Stimulated activated CD4-positive, alpha-beta T cell treated with anti-CD3 and anti-CD28 coated beads, Interleukin-1b, Interleukin-23, amount 100 ng/mL, for 1 hour (primary cell): ENCODE measurements at places on chromosomes 5 and 9.

DNA sequence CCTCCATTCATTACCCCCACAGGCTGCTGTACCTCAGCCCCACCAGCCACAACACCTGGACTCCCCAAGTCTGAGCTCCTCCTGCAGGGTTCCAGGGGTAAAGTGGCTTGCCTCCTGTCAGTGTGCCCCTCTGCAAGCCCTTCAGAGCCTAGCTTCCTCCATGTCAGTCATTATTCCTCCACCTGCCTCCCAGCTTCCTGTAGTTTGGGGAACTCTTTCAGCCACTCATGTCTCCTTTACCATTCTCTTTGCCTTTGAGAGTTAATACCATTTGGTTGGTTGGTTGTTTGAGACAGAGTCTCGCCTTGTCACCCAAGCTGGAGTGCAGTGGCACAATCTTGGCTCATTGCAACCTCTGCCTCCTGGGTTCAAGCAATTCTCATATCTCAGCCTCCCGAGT, 36.2 kb downstream of the IRF1 start:
- DNase-seq: no peak

DNA sequence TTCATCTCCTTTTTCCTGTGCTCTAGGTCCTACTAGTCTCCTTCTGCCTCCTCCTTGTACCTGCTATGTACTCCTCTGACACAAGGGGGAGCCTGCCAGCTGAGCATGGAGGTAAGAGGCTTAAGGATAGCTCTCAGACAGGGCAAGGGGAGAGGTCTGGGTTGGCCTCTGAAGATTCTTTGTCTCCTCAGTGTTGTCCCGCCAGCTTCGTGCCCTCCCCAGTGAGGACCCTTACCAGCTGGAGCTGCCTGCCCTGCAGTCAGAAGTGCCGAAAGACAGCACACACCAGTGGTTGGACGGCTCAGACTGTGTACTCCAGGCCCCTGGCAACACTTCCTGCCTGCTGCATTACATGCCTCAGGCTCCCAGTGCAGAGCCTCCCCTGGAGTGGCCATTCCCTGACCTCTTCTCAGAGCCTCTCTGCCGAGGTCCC, 3.8 kb downstream of the CREB3 start:
- peak; percentile 57 for DNase-seq

- peak; percentile 63 for DNase-seq
These were observed 7.7 kb upstream of the CFAP157 start for GRCh38 chr9:127698985-127699670.

DNA sequence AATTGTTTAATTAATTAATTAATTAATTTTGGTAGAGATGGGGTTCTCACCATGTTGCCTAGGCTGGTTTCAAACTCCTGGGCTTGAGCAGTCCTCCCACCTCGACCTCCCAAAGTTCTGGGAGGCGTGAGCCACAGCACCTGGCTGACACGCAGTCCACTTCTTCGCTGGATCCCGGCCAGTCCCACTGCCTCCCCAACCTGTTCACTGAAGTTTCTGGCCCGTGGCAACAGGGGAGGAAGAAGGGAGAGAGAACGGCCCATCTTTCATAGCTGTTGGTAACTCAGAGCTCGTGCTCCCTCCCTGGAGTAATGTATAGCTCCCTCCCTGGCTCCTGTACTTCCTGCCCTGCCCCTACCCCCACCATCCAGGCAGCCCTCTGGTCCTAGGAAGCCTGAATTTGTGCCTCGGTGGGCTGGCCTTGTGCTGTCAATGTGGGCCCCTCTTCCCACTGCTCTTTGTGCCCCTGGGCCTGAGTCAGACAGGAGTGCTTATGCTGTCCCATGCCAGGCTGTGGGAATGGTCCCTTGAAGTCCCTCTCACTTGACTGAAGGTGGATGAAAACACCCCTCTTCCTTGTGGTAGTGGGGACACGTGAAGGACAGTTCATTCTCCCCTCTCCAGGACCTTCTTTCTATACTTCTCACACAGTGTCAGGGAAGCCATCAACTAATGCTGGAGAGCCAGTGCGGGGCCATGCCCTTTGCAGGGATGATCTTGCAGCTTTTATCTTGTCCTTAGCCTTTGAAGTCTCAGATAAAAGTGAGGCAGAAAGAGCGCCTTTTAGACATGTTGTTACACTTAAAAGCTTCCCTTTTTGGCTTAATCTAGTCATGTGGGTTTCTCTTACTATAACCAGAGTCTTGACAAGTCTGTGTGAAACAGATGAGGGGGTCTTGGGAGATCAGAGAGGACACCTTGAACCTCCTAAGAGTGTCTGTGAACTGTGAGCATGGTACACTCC, 38.1 kb downstream of the ANGPTL2 start:
- DNase-seq: no peak

DNA sequence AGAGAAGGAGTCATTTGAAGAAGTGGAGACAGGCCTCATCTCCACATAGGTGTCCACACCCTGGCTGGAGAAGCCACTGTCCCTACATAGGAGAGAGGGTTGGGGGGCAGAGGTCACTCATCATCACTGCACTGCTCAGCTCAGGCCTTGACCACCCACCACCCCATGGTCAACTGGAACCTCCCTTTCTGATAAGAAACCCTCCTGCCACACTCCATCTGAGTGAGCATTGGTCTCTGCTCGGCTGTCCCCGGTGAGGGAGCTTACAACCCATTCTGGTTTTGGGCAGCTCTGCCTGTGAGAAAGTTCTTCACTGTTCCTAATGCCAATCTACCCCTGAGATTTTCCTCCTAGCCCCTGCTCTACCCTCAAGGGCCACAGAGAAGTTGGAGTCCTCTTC, 28.8 kb downstream of the CSF1R start:
- DNase-seq: no peak

DNA sequence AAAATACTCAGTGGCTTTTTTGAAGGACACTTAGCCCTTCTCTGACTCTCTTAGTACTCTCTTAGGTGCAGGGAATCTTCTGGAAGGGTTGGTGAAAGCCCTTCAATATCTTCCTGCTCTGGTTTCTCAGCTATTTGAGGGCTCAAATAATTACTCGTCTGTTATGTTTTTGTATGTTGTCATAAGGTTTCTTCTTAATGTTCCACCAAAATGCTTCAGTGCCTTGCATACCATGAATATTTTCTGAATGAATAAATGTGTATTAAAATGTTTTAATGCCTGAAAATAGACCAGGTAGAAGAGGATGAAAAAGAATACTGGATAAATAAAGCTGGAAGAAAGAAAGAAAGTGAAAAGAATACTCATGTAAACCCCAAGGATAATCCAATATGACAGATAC, 124.3 kb downstream of the STK32A start:
- no peak for DNase-seq

- DNase-seq: no peak
These were observed 127.4 kb upstream of the IFNE start for GRCh38 chr9:21609506-21609905.

DNA sequence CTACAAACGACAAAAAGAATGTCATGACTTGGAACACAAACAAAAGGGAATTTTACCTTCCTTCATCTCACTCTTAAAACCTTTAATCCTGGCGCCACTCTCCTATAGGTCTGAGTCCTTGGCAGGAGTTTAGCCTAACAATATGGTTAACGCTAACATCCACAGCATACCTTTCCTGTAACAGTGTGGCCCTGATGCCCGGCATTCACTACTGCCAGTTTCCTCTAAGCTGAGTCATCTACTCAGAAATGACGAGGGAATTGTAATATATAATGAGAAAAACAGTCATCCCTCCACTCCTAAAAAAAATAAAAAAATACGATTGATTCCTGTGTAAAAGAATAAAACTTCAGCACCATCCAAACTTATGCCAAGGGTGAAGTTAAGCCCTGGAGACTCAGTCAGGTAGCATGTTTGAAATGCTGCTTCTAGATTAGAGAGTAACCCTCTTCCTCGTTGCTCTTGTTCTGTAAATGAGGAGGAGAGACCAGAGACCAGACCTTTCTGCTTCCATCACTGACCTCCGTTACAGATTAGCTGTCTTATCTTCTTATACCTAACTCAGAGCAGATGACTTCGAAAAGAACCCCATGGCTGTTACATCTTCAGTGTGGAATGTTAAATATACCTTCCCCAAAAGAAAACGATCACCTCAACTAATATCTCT, 37.4 kb downstream of the CCDC125 start:
- no peak for DNase-seq

GRCh38 chr5:89546657-89547056, 663.7 kb upstream of the MEF2C start:
- no peak for DNase-seq

- no peak for DNase-seq
These were observed 1.1 kb downstream of the PLK2 start for GRCh38 chr5:58458743-58459145.

GRCh38 chr5:159814805-159815585, 101.3 kb upstream of the ADRA1B start:
- DNase-seq: no peak

DNA sequence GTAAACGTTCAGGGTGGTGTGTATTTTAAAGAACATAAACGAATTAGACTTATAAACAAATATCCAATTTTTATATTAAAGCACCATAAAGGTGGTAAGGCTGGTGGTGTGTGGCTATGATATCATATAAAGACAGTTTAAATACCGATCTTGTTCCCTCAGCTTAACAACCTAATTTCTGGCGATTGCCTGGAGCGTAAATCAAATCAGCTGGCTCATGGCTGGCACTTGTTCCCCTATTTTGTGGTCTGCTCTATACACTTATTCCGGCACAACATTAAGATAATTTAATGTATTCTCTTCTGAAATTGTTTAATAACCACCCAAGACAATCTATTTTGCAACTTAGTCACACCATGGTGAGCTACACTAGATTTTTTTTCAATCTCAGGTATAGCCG, 2.4 kb upstream of the HAPLN1 start:
- no peak for DNase-seq

DNA sequence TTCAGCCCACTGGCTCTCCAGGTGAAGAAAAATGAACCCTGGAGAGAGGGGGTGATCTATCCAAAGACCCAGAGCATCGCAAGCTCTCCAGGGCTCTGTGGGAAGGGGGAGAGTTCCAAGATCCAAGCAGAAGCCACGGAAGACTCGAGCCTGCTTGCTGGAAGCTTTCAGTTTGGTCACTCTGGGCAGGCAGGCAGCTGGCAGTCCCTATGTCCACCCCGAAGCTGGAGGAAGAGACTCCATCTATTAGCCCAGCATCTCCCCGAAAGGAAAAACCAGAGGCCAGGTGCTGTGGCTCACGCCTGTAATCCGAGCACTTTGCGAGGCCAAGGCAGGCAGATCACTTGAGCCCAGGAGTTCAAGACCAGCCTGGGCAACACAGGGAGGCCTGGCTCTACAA, 10.7 kb upstream of the SPARC start:
- no peak for DNase-seq

- DNase-seq: no peak
These were observed 63.8 kb downstream of the EHMT1 start for GRCh38 chr9:137682428-137683105.

DNA sequence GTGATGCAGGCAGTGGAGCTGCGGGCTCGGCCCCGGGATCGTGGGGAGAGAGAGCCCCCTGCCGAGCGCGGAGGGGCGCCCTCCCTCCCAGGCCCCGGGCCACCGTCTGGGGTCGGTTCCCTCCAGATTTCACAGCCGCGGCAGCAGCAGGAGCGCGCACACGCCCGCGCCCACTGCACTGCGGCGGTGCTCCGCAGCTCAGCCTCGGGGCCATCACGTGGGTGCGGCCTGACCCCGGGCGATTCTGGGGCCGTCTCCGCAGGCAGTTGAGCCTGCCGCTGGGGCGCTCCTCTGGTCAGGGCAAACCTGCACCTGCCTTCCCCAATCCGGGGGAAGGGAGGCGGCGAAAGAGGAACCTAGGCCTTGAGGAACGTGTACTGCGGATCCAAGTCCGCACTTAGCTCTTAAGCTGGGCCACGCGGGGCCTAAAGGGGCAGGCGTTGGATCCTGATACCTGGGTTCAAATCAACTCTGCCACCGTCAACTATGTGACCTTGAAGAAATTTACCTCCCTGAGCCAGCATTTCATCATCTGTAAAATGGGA, 9.4 kb upstream of the DELE1 start:
- no peak for DNase-seq

- DNase-seq: no peak
These were observed 186.4 kb downstream of the CDK5RAP2 start for GRCh38 chr9:120393386-120394057.

DNA sequence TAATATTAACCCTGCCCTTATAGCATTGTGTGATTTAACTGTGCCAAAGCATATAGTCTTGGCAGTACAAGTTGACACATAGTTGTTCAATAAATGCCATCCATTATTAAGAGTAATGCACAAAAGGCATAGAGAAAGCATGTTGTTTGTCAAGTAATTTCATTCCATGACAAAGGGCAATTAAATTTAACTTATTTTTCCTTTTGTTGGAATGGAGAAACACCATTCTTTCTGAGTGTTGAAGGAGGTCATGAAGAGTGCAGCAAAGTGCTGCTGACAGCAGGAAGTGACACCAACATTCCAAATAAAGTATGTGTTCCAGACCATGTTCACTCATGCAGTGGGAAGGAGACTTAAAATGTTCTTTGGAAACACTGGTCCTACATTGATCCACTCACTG, 29.1 kb downstream of the ANKDD1B start:
- DNase-seq: no peak

- DNase-seq: no peak
These were observed 488.2 kb downstream of the TLE4 start for GRCh38 chr9:80059979-80060378.

DNA sequence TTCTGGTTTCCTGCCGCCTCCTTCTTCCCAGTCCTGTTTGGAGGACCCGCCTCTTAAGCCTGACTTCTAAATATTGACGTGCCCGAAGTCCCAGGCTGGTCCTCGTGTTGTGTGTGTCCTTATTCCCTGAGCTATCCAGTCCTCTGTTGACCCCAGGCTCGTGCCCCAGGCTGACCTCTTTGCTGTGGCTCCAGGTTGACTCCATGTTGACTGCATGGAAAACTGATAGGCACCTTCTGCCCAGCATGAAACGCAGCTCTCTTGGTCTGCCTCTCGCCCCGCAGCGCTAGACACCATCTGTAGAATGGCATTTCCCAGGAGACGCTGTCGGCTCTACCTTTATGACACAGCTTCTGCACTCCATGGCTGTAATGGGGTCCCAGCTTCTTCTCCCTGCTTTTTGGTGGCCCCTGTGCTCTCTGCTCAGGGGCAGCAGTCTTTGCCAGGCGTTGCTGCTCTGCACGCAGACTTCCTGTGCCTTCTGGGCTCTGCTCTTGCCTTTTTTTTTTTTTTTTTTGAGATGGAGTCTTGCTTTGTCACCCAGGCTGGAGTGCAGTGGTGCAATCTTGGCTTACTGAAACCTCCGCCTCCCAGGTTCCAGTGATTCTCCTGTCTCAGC, 28.4 kb downstream of the EHMT1 start:
- no peak for DNase-seq

GRCh38 chr5:176744584-176744965, 65.8 kb upstream of the UNC5A start:
- DNase-seq: no peak
